ENCODE measurements at places on chromosomes 3 and 15.
A peak's percentile ranks its signal among the peaks of the same experiment; 100 is the strongest.

- DNase-seq, result no peak
These were observed 479.1 kb downstream of the ZBBX start for GRCh38 chr3:166900866-166901577.

DNA sequence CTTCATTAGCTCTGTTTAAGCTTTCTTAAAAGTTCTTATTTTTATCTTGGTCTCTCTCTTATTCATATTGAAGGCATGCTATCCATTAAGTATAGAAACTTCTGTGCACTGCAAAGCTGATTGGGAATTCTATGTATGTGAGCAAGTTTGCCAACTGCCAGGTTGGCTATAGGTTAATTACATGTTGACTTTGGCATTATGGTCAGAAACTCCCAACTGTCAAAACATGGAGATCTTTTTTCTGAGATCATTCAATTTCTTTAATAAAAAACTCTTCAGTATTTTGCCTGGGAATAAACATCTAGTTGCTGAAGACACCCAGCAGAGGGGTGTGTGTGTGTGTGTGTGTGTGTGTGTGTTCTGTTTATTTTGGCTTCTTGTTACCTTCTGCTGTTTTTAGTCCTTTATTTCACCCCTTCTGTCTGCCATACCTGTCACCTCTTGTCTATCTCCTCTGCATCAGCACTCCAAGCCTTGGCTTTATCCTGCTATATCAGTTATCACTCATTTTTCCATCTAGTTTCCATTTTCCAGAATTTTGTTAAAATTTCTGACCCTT lies 1.3 kb upstream of the ARL14 start:
- DNase-seq, result no peak

DNA sequence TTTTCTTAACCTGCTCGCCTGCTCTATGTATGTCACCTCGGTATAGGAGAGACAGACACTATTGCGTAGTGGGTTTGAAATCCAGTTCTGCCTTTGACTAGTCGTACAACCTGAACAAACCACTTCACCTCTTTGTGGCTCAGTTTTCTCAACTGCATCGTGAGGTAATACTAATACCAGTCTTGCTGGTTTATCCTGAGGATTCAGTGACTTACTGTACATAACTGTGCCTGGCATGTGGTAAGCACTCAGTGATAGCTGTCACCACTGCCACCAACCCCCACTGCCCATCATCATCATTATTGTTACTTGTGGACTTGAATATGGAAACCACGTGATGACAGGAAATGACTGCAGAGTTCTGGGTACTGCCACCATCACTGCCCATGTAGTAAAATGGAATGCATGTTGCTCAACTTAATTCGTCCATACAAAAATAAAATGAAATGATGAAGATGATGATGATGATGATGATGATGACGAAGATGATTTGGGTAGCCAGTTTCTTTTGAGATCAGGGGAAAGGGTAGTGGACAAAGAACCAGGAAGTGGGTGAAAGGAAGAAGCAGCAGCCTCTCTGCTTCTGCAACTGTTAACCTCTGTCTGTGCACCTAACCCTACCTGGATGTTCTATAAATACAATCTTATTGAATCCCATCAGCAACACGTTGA lies 228.1 kb downstream of the FEZF2 start:
- DNase-seq, result no peak

- no peak for DNase-seq
These were observed 28.5 kb downstream of the ACKR4 start for GRCh38 chr3:132625613-132626012.

- peak; percentile 27 for DNase-seq
These were observed 28.1 kb downstream of the NKIRAS1 start for GRCh38 chr3:23888617-23889228.
